ENCODE measurements at places on chromosomes 3 and 15.

DNA sequence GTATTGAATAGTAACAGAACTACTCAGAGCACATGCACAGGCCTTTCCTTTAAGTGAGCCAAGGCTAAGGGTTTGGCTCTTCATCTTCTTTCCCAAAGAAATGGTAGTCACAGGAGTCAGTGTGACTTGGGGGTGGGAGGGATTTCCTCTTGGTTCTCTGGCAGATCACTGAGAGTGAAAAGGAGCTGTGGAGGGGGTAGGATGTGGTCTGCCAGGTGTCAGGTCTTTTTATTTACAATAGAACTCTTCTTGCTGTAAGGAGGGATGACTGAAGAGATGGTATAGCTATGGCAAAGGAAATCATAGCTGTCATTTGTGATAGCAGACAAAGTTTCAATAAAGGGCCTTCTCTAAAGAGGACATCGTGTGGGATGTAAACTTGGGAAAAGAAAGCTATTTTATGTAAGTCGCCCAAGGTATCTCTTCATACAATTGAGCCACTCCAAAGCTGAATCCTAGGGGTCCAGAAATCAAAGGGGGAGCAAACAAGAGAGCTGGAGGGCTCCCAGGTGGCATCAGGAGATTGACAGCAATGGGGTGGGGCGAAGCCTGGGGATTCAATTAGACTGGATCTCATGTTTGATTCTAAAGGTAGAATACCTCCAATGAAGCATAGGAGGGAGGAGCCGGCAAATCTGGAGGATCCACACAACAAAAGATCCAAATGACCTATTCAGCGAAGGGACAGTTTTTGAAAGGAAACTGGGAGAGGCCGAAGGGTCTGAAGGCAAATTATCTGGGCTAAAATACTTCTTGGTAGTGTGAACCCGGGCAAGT lies 20.0 kb upstream of the CHD2 start:
- DNase-seq, result no peak

GRCh38 chr15:55060836-55061235 lies 135.9 kb downstream of the RSL24D1 start:
- no peak for DNase-seq

DNA sequence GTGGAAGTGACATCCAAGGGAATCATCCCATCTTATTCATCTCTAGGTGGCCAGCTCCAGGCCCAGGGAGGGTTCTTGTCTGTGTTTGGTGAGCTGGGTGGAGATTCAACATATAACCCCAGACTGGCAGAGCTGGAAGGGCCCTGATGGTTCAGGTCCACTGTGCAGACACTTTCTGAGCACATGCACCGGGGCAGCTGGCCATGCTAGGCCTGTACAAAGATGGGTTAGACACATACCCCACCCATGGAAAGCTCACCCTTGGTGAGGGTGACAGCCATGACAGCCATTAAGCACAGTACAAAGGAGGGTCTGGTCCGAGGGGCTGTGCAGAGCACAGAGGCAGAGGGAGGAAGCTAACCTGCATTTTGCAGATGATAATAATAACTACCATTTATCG lies 100.4 kb downstream of the CORO2B start:
- DNase-seq, result no peak

DNA sequence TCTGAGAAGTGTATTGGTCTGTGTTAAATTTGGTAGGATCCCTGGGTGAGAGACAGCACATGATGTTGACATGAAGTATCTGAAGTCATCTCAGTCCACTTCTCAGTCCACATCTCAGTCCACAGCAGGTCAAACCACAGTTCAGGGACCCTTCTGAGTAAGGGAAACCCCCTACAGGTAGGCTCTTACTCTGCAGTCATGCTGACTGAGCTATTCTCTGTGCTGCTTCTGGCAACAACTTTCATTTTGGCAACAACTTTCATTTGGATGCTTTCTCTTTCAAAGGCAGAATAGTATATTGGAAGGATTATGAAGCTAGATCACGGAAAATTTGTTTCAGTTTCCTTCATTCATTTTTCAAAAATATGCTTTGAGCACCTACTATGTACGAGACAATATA lies 178.2 kb upstream of the GOLIM4 start:
- DNase-seq, result no peak

DNA sequence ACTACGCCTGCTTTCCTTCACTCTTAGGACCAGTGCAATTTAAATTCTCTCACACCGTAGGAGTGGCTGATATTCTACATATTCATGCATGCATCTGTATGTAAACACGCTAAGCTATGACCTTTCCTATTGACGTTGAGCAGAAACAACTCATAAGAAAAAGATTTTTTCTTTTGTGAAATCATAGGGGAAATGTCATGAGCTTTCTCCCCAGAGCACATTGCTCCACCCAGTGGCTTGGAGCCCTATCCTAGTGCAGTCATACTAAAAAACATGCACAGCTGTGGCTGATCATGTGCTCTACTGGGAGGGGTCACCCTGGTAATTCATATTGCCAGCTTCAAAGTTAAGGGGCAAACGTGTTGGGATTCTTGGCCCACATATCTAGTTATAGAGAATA lies 1.8 kb upstream of the MESD start:
- DNase-seq, result no peak

DNA sequence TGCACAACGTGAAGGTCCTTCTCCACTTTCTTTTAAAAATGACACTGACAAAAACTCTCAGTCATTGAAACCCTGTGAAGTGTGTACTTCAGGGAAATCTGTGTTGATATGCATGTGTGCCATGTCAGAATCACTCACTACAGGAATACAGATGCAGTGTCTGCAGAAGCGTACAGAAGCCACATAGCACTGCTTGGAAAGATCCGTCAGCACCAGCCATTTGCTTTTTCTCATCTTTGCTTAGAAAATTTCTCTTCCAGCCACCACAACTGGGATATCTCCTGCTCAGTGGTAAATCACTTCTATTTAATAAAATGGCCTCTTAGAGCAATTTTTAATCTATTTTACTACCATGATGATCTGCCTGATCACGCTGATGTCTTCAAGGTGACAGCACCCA lies 91.3 kb upstream of the ARHGEF26 start:
- no peak for DNase-seq

GRCh38 chr15:45549541-45550220 lies 27.1 kb upstream of the SLC30A4 start:
- peak; percentile 51 for DNase-seq

DNA sequence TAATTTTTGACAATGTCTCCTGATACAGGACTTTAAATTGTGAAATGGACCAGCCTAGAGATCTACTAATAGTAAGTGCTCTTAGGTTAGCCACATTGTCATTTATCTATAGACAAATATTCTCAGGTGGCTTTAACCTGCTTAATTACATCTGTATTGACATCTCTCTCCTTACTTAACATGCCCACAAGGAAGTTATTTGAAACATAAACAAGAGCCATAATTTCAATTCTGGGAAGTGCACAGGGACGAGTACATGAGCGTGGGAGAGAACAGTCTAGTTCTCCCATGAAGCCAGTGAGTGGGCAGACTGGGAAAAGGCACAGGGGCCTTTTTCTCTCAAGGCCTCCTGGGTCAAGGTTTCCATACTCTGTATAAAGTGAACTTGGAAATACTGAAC lies 54.2 kb downstream of the NEK10 start:
- DNase-seq, result no peak

DNA sequence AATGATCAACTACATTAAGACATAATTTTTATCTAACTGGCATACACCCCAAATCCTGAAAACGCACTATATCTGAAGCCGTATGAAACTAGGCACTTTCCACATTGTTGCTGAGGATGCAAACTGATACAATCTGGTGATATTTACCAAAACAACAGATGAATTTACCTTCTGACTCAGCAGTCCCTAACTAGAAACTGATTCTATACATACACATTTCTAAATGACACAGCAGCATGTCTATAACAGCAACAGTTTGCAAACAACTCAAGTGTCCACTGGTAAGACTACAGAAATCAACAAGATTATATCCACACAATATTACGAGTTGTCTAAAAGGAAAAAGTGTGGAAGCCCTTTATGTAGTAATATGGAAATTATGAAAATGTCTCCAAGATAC lies 22.9 kb downstream of the SECISBP2L start:
- no peak for DNase-seq
